ENCODE measurements at places on chromosomes 1 and 21.

DNA sequence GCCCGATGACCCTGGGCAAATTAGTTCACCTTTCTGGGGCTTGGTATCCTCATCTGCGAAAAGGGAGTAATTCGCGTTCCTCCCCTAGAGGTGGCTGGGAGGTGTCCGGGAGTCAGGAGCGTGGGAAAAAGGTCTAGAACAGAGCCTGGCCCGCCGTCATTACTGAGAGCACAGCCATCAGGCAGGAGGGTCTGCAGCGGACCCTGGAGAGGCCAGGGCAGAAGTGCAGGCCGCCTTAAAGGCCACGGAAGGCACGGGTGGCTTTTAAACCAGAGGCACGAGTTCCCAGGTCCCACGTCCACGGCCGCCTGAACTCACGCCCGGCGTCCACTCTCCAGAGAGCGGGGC, 850 bp downstream of the PANK4 start:
- DNase-seq, result no peak

- DNase-seq, result no peak
These were observed 257.5 kb downstream of the TOMM20 start for GRCh38 chr1:234871039-234871709.

DNA sequence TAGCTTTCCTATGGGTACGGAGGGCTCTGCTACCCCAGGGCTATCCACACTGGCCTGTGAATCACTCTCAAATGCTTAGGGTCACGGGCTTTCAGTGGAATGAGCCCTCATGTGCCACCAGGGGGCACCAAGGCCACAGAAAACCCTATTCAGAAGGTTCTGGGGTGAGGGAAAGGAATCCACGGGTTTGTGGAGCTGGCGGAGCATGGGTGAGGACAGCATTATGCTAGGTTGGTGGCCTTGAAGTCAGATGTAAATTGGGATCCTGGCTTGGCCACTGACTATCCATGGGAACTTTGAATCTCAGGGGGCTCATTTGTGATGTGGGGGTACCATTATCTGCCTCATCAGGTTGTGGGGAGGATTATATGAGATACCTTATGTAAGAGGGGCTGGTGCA, 5.1 kb upstream of the LAMTOR5 start:
- DNase-seq, result peak; percentile 74

GRCh38 chr1:63813829-63814277, 40.0 kb downstream of the ROR1 start:
- no peak for DNase-seq

GRCh38 chr1:44239331-44239960, 26.2 kb downstream of the DMAP1 start:
- DNase-seq, result no peak

DNA sequence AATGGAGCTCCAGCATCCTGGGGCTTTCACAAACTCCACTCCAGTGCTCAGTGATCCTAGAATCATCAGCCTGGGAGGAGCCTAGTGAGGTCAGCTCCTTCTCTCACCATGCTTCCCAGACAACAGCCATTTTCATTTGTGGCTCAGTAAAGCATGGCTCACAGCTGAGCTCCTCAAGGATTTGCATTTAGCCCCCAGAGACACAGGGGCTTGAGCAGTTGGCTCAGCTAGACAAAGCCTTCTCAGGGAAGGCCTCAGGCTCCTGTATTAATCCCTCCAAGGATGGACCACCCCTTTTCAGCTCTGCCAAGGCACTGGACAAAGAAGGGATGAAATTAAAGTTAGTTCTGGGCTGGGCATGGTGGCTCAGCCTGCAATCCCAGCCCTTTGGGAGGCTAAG, 39.5 kb downstream of the ERI3 start:
- DNase-seq, result no peak

DNA sequence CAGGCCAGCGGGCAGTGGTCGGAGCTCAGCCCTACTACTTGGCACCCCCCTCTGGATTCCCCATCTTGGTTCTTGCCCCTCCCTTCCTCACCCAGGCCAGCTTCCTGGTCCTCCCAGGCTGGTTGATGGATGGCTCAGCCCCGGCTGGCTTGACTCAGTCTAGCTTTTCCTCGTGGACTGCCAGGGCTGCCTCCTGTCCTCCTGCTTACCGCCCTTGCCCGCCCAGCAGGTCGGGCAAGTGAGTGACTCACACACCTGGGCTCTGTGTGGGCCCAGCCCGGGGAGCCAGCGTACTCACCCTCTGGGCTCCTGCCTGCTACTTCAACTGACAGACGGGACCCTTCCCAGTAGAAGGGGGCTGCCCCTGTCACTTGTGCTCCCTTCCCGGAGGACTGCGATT, 19.5 kb upstream of the ARHGEF10L start:
- DNase-seq, result peak; percentile 88

GRCh38 chr1:178411756-178412399, 84.9 kb downstream of the CLEC20A start:
- DNase-seq, result no peak

- no peak for DNase-seq
These were observed 56.6 kb upstream of the CR2 start for GRCh38 chr1:207397525-207397926.

DNA sequence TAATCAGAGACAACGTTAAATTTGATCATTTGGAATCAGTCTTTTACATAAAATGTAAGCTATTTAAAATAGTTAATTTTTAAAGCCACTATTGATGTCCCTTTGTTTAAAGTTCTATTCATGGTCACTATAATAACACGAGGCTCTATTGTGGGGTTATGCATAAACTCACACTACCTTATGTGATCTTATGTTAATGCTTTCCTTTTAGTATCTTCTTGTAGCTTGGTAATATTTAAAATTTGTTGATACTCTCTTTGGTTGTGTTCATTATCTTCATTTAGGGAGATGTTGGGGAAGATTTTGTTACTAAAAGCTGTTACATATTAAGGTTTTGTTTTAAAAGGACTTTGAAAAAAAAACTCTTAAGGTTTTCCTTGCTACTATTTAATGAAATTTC, 1.2 kb downstream of the B3GALT2 start:
- no peak for DNase-seq

DNA sequence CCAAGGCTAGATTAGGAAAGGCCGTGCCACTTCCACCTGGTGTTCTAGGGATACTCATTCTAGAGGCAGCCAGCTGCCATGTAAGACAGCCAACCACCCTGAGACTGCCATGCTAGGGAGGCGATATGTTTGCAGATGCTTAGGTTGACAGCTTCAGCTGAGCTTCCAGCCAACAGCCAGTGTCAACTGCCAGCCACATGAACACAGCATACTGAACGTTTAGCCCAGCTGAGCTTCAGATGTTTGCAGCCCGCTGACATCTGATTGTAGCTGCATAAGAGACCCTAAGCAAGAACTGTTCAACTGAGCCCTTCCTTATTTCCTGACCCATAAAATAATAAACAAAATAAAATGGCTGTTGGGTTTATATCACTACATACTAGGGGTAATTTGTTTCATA, 5.0 kb upstream of the KCNC4 start:
- DNase-seq, result no peak

DNA sequence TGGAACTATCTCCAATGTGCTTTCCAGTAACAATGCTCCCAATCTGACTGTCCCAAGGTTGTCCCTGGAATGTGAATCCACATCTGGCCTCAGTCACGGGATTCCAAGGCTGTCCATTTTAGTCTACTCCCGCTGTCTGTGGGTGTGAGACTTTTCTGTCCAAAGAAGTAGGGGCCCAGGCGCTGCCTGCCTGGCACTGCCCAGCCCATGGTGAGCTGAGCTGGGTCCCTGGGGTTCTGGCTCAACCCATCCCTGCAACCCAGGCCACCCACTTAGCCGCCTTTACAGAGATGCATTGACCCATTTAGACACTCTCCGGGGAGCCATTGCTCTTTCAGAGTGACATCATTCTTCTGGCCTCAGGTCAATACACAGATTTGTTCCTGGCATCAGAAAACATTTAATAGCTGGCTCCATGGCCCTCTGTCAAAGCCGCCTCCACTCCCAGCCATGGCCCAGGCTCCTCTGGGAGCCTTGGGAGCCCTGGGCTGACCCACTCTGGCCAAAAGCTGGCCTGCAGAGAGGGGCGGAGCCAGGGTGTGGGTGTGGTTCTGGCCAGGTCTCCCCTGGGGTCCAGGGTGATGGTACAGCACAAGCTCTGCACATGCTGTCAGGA, 47.2 kb upstream of the PAX7 start:
- no peak for DNase-seq

DNA sequence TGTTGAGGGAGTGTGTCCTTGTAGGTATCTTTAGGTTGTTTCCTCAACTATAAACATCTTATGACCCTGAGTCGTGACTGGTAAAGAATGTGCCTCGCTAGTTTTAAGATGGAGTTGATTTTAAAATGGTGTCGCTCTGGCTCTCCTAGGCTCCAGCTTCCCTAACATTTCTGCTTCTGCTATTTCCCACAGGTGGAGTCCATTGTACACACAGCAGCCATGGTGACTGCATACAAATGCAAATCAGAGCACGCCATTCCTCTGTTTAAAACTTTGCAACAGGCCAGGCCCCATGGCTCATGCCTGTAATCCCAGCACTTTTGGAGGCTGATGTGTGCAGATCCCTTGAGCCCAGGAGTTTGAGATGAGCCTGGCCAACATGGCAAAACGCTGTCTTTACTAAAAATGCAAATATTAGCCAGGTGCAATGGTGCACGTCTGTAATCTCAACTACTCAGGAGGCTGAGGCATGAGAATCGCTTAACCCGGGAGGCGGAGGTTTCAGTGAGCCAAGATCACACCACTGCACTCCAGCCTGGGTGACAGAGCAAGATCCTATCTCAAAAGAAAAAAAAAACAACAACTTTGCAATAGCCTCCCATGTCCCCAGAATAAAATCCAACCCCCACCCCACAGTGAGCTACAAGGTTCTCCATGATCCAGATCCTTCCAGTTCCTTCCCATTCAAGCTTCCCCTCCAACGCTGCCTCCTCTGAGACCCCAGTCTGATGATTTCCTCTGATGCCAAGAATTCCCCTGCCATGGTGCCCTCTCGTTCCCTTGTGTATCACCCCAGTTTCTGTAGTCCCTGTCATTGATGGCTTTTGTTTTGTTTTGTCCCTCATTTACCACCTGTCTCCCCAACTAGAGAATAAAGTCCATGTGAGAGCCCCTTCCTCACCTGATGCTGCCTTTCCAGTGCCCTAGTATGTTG, 36.9 kb upstream of the KLHDC7A start:
- no peak for DNase-seq

DNA sequence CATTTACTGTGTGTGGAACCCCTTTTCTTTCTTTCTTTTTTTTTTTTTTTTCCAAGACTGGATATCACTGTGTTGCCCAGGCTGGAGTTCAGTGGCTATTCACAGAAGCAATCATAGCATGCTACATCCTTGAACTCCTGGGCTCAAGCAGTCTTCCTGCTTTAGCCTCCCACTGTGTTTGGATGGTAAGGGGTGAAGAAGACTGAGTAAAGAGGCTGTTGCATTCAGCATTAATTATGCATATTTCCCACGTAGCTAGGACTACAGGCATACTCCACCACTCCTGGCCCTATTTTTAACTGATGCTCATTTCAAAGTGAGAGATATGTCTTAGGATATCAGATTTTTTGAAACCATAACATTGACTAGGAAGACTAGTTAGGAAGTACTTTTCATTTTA, 39.5 kb downstream of the PHACTR4 start:
- no peak for DNase-seq

- no peak for DNase-seq
These were observed 108.6 kb upstream of the USP24 start for GRCh38 chr1:55323760-55324159.

DNA sequence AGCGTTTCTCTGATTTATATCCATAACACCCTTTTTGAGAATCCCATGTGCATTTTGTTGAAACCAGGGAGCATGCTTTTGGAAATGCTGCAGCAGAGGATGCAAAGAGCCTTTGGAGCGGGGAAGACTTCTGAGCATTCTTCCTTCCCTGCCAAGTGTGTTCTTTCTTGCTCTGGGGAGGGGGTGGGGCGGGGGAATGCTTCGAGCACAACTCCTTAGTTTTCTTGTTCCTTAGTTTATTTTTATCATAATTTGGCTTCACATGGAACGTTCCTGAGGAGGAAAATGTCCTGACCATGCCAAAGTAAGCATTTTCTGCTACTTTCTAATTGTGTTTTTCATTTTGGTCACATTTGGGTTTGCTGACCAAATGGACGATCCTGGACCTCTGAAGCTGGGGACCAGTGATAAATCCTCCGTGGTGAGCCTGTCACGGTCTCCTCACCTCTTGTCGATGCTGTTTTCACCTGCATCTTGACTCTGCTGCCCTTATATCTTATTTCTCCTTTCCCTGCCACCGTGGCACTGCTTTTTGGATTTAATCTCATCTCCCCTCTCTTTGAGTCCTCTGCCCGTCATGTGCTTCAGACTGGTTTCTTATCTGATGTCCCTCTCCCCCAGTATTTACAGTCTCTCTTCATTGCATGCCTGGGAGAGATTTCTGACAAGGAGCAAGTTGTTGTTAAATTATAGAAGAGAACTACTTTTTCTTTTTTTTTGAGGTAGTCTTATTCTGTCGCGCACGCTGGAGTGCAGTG, 2.4 kb downstream of the CTPS1 start:
- DNase-seq, result no peak

DNA sequence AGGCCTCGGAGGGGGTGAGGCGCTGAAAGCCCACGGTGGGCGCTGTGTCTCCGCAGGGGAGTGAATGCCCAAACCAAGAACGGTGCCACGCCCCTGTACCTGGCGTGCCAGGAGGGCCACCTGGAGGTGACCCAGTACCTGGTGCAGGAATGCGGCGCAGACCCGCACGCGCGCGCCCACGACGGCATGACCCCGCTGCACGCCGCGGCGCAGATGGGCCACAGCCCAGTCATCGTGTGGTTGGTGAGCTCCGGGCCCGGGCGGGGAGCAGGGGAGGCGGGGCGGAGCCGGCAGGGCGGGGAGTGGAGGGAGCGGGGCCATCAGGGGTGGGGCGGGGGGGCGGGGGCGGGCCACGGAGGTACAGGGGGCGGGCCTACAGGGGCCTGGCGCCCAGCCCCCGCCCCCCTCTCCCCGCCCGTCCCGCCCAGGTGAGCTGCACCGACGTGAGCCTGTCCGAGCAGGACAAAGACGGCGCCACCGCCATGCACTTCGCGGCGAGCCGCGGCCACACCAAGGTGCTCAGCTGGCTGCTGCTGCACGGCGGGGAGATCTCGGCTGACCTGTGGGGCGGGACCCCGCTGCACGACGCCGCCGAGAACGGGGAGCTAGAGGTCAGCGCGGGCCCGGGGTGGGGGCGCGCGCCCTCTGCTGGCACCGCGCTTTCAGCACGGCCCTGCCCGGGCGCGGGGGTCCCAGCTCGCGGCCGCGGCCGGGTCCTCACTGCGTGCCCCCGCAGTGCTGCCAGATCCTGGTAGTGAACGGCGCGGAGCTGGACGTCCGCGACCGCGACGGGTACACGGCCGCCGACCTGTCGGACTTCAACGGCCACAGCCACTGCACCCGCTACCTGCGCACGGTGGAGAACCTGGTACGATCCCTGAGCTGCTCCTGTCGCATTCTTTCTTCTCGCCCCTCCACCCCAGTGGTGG, 15.9 kb downstream of the ESPN start:
- peak; percentile 81 for DNase-seq

DNA sequence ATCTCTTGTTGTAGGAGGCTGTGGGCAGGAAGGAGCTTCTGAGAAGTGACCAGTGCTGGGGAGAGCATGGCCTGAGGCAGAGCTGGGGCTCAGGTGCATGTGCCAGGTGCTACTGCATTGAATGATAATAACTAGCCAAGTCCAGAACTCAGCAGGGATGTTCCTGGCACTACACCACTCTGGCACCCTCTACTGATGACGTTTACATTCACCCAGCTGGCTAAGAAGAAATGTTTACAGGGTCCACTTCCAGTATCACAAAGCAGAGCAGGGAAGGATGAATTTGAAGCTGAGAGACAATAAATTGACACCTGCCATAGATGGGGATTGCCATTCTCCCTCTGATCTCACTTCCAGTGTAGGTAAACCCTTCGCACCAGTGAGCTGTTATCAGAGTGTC, 411.8 kb downstream of the SETD4 start:
- DNase-seq, result no peak

GRCh38 chr1:175900171-175900570, 156.8 kb upstream of the TNR start:
- no peak for DNase-seq

All from PC-9 (cell line).